ENCODE measurements at places on chromosomes 2 and 18.
A peak's percentile ranks its signal among the peaks of the same experiment; 100 is the strongest.

- peak; percentile 59 for DNase-seq
Measured at GRCh38 chr2:172698041-172698863, 37.4 kb upstream of the RAPGEF4 start.

- no peak for DNase-seq
Measured at GRCh38 chr2:7154656-7155055, 237.4 kb downstream of the RNF144A start.

DNA sequence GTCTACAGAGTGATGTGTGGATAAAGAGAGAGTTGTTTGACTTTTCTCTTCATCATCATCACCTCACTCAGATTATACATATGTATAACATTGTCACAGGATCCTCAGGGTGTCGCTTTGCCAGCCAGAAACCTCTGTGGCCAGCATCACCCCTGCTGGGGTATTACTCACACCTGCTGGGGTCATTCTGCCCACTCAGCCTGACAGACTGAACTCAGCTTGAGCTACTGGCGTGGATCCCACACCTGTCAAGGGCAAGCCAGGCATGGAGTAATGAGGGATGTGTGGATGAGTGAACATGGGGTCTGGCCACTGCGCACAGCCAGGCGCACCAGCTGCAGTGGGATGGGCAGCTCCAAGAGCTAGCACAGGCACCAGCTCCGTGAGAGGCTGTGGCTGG is 870.6 kb downstream of the CBLN2 start:
- no peak for DNase-seq

- no peak for DNase-seq
Measured at GRCh38 chr2:71122387-71123298, 7.4 kb downstream of the MCEE start.

DNA sequence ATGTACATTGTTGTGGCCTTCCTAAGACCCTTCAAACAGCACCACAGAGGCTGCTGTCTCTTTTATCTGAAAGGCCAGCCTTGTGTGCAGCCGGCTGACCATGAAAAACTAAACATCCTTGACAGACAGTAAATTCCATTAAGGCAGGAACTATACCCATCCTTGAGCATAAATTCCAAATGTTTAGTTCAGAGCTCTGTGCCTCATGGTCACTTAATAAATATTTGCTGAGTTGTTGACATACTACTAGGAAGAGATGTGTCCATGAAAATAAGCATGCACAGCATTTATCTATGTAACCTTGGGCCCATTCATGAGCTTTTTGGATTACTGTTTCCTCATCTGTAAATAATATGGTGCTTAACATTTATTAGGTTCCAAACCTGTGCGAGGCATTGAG is 424.8 kb downstream of the HRH4 start:
- DNase-seq: no peak

DNA sequence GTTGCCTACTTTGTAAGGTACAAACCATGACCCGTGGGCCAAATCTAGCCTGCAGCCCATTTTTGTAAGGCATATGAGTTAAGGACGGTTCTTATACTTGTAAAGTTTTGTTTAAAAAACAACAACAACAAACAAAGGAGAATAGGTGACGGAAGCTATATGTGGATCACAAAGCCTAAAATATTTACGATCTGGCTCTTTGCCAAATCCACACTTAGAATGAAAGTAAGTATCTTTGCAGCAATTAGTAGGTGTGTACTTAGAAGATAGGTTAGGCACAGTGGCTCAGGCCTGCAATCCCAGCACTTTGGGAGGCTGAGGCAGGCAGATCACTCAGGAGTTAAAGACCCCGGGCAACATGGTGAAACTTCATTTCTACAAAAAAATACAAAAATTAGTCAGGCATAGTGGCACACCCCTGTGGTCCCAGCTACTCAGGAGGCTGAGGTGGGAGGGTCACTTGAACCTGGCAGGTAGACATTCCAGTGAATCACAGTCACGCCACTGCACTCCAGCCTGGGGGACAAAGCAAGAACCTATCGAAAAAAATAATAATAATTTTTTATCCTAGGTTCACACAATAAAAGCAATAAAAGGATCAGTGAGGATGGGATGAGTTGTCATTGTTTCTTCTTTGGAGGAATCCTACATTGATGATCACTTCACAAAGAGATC is 57.8 kb upstream of the CTAGE1 start:
- no peak for DNase-seq

- peak; percentile 51 for DNase-seq
Measured at GRCh38 chr2:47002480-47003381, 87.1 kb upstream of the MCFD2 start.

GRCh38 chr2:239249776-239250175 is 151.0 kb downstream of the HDAC4 start:
- DNase-seq: peak; percentile 93

DNA sequence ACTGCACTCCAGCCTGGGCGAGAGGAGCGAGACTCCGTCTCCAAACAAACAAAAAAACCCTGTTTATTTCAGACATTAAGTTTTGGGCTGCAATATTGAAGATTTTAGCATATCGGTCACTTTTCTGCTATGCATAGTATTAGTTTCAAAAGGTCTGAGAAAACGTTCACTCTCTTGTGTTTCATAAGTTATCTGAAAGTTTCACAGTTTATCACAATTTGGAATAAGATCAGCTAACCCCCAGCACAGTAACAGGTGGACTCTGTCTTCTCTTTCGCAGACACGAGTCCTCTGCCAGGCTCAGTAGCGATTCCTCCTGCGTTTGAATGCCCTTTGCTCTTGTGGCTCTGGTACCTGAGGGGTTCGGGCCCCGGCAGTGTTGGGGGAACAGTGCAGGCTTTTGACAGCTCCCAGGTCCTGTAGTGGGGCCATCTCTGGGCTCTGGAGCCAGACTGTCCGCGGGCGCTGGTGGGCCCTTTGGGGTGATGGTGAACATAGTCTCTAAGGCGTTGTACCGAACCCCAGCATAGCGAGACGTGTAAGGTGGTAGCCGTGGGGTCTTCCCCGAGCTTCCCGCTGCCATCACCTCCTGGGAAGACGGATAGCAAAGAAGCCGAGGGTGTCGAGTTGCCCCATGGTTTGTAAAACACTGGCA is 20.4 kb downstream of the NFATC1 start:
- DNase-seq: no peak

- DNase-seq: no peak
Measured at GRCh38 chr2:39399570-39399969, 37.5 kb downstream of the MAP4K3 start.

- DNase-seq: no peak
Measured at GRCh38 chr2:119730671-119731177, 29.0 kb upstream of the PTPN4 start.

- no peak for DNase-seq
Measured at GRCh38 chr2:46985512-46985911, 69.9 kb upstream of the MCFD2 start.

GRCh38 chr18:48569139-48569914 is 30.5 kb downstream of the CTIF start:
- no peak for DNase-seq

GRCh38 chr18:33957707-33958106 is 267.0 kb downstream of the NOL4 start:
- no peak for DNase-seq

- DNase-seq: peak; percentile 58
Measured at GRCh38 chr2:65064728-65065552, 8.7 kb downstream of the CEP68 start.

DNA sequence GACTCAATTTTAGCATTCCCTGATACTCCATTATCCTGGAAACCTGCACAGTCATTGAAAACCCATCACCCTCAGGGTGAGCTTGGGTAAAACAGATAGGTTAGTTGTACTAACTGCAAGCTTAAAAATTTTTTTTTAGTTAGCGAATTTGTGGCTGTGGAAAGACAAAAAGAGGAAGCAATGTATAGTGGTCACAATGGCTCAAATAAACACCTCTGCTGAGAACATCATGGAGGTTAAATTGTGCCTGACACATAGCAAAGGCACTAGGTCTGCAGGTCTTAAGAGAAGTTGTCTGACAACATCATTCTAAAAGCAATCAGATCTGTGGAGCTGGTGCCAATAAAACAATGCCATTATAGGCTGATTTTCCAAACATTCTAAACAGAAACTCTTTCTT is 84.4 kb upstream of the CAVIN2 start:
- no peak for DNase-seq

GRCh38 chr2:67048314-67048713 is 348.8 kb upstream of the ETAA1 start:
- no peak for DNase-seq

- DNase-seq: no peak
Measured at GRCh38 chr2:76478266-76479035, 767.7 kb upstream of the GCFC2 start.

GRCh38 chr2:236785611-236786057 is 216.0 kb downstream of the ACKR3 start:
- no peak for DNase-seq

- DNase-seq: no peak
Measured at GRCh38 chr18:55110436-55110835, 151.2 kb upstream of the CCDC68 start.

- DNase-seq: no peak
Measured at GRCh38 chr2:62459106-62459505, 46.9 kb downstream of the TMEM17 start.

DNA sequence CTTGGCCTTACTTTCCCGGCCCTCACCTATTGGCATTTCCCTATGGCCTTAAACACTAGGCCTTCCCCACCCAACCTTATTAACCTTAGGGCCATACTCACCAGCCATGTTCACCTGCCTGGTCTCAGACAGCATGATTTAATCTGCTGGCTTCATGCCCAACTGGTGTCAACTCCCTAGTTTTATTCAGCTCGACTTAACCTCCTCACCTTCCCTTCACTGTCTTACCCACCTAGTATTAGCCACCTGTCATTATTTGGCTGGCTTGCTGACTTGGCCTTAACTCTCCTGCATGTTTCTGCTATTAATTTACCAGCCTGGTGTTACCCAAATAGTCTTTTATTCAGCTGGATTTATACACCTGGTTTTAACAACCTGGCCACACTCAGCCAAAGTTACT is 136.0 kb upstream of the ZSWIM2 start:
- no peak for DNase-seq

DNA sequence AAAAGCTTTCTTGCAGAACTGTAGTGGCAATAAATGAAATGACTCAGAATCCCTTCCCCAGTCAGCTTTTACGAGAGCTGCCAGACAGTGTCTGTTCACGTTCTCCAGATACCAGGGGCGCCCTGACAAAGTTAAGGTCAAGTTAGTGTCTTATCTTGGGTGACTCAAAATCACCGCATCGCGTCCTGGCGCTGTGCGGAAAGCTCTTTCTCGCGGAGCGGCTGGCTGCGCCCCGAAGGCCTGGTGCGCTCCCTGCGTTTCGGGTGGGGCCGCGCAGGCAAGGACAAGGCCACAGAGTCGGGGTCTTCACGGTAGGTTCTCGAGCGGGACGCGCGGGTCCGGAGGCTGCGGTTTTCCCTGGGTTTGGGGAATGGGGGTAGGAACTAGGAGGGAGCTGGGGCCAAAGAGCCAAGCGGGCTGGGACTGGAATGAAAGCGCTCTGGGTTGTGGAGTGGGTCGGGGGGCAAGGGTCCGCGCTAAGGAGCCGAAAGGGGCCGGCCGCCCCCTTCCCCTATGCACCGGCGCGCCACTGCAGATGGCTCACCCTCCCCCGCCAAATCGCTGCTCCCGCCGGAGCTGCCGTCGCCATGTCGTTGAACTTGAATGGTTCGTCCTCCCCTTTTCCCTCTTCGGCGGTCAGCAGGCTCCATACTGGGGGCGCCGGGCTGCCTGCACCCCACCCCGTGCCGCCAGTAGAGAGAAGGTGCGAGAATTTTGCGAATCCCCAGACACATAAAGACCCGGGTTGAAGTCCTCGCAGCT is 2.6 kb upstream of the HOXD11 start:
- DNase-seq: no peak

DNA sequence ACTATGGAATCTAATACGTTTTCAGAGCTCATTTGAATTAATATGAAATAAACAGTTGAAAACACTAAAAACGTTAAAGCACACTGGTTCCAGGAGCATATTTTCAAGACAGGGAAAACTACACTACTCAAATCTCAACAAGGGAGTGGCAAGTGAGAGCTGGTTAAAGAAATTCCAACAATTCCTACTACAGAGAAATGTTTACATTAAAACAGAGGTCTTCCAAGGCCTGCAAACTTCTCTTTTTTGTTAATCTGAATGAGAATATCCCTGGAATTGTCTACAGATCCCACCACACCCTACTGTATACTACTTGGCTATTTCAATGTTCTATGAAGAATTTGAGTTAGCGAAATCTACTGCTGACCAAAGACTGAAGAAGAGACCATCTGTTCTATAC is 231.5 kb downstream of the ZEB2 start:
- peak; percentile 9 for DNase-seq

DNA sequence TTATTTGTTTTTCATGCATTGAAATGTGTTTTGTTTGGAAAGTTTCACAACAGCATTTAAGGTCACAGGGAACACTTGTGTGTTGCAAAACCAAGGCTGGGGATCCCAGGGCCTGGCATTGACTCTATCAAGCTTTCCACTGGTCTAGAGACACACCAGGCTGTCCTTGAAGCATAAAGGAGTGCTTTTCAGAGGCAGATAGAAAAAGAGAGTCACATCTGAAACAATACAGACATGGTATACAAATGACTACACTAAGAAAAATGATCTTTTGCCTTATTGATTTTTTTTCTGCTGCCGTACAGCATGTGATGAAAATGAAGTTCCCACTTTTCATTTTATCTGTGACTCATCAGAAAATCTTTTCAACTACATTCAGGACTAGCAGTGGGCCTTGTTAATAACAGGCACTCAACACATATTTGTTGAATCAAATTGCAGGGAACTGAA is 61.9 kb upstream of the ZCCHC2 start:
- no peak for DNase-seq

GRCh38 chr18:10936176-10937053 is 213.0 kb downstream of the PIEZO2 start:
- DNase-seq: no peak

DNA sequence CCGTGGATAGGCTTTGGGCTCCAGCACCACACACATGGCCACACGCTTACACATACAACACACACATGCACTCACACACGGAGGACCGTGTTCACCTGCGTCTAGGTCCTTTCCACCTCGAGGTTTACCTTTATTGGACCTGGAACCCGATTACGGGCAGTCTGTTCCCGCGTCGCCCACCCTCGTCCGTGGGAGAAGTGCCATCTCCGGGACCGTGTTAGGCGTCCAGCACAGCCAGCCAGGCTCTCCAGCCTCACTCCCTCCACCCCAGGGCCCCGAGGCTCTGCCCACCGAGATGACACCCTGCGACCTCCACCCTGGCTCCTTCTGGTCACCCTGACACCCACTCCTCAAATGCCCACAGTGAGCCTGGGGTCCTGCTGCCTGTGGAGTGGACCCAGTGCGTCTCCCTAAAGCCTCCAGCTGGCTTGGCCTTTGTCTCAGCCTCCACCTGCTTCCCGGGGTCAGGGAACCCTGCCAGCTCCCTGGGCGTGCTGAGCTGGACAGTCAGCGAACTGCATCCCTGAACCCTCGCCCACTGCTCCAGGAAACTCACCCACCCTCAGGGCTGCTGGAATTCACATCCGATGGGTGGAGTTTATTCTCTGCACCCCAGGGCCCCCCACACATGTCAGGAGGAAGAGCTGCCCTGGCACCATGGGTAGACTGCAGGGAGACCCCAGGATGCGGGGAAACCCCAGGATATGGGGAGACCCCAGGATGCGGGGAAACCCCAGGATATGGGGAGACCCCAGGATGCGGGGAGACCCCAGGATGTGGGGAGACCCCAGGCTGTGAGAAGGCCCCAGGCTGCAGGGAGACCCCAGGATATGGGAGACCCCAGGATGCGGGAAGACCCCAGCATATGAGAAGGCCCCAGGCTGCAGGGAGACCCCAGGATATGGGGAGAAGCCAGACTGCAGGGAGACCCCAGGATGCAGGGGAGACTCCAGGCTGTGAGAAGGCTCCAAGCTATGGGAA is 33.0 kb downstream of the ADI1 start:
- DNase-seq: no peak

GRCh38 chr2:165575044-165575615 is 105.6 kb downstream of the CSRNP3 start:
- no peak for DNase-seq
